NCI-H460 (cell line): ENCODE measurements at places on chromosomes 6 and 20.

GRCh38 chr6:113631666-113632065 is 225.5 kb upstream of the MARCKS start:
- DNase-seq, result no peak

DNA sequence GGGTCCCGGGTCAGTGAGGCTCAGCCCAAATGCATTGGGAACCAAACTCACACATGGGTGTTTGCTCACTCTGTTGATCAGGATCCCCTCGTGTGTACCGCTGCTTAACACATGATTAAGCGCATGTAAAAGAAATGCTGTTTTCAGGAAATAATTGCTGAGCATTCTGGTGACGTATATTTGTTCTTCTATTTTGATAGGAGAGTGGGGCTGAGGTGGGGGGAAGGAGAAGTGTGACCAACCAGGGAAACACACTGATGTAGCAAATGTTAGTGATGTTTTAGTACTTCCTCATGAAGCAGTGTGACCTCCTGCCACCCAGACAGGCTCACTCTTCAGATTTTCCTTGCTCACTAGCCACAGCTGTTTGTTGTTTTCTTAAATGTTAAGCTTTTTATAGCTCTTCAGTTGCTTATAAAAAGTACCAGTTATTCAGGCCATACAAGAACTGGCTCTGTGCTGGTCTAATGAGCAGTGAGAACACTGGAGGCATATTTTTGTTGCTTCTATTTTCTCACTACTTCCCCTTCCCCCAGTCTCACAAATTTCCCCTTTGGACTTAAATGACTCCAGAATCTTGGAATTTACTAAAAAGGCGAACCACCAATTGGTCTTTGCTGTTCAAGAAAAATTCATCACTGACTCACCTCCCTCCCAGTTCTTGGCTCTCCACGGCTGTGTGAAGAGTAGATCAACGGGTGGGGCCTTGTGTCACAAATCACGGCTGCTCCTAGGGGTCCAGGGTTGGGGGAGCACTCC is 79.2 kb upstream of the BACH2 start:
- no peak for DNase-seq

DNA sequence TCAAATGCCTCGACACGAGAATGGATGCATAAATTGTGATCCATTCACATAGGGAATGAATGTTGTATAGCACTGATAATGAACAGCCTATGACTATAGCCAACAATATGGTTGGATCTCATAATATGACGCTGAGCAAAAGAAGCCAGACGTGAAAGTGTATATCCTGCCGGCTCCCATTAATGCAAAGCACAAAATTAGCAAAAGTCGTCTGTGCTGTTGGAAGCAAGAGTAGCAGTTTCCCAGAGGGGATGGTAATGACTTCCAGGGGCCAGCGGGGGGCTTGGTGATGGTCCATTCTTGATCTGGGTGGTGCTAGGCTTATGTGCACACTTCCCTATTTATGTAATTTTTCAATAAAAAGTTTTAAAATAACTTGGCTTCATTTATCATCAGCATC is 1.0 kb upstream of the TAGAP start:
- no peak for DNase-seq

- DNase-seq, result no peak
These were observed 26.4 kb downstream of the DZANK1 start for GRCh38 chr20:18440403-18440802.

GRCh38 chr6:165999279-165999678 is 168.4 kb downstream of the TBXT start:
- DNase-seq, result no peak

DNA sequence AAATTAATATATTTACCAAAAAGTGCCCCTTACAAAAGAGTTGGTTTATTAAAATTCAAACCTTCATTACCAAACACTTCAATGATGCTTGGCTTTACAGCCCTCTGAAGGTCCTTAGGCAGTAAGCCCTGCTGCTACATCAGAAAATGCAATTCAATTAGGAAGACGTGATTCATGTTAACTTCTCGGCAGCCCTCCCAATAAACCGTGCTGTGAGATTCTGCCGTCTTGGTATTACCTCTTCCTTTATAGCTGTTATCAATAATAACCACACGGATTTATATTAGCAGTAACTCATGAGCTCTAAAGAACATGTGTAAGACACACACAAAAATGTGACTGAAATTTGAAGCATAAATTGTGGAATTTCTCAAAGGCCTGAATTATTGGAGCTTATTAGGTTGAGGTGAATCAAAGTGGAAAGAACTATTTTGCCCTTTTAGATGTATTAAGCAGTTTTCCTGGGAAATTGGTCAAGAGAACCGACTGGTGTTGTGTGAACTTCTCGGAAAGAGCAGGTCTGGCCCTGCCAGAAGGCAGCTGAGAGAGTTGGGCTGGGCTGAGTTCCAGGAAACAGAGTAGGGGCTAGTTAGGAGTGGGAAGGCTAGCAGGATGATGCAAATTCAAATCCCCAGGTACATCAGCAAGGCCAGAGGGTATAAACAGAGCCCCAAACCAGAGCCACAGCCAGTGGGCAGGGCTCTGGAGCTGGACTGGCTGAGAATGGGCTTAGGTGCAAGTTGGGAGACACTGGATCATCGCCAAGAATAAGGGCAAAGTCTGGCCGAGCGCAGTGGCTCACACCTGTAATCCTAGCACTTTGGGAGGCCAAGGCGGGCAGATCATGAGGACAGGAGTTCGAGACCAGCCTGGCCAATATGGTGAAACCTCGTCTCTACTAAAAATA is 33.1 kb downstream of the FGD2 start:
- no peak for DNase-seq
